ENCODE measurements at places on chromosomes 6 and 20.
A peak's percentile ranks its signal among the peaks of the same experiment; 100 is the strongest.

GRCh38 chr6:107655245-107655644 is 165.3 kb downstream of the SOBP start:
- DNase-seq = no peak

- no peak for DNase-seq
Observed at GRCh38 chr20:58895448-58896180, 43.1 kb downstream of the GNAS start.

DNA sequence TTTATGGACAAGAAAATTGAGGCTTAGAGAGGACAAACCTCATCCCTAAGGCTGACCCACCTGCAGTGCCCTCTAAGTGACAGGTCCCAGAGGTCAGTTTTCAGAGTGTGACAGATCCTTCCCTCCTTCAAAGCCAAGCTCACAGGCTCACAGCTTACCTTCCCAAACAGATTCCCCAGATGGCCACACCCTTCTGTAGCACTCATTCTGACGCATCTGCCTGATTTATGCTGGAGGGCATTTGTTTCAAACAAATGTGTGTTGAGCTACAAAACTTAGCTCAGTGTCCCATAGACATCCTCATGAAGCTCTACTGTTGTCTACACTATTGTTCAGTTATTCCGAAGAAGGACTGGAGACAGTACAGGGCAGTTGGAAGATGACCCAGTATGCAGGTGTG is 60.6 kb upstream of the RIN2 start:
- no peak for DNase-seq

DNA sequence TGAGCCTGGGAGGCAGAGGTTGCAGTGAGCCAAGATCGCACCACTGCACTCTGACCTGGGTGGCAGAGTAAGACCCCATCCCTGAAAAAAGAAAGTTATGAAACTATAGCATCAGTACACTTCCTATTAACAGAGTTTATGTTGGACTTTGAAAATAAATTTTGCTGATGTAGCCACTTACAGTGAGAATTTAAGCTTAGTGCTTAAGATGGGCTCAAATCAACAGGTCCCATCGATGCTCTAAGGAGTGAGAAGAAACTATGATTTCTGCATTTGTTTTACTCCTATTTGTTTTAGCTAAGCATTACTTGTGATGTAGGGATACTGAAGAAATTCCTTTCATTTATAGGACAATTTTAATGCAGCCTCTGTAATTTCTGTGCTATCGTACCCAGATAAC is 93.3 kb upstream of the CLDN20 start:
- DNase-seq = no peak

DNA sequence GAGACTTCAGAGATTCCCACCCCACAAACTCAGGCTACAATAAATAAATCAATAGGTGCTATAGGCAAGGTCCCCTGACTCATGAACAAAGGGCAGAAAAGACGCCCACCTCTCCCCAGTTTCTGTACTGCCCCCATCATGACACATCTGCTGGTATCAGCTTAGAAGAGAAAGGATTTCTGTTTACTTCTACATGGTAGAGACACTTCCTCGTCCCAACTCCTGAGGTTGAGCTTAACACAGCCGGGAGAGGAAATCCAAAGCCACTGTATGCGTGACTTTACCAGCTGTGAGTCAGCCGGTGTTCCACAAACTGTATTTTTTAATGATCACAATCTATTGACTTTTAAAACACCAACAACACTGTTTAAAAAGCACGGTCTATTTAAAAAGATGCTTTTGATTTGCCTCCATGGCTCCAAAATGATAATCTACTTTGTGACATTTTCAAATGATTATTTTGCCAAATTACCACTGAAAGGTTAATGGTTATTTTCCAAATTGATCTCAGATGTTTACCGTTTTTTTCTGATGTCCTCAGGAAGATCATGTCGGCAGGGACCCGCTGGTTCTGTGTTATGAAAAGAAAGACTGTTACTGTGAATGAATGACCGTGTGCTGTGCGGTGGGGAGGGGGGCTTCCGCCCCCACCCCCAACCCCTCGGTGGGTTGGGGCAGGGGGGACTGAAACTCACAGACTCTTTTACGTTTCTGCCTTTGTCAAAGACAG is 72.5 kb downstream of the ATP9A start:
- DNase-seq = peak; percentile 50

DNA sequence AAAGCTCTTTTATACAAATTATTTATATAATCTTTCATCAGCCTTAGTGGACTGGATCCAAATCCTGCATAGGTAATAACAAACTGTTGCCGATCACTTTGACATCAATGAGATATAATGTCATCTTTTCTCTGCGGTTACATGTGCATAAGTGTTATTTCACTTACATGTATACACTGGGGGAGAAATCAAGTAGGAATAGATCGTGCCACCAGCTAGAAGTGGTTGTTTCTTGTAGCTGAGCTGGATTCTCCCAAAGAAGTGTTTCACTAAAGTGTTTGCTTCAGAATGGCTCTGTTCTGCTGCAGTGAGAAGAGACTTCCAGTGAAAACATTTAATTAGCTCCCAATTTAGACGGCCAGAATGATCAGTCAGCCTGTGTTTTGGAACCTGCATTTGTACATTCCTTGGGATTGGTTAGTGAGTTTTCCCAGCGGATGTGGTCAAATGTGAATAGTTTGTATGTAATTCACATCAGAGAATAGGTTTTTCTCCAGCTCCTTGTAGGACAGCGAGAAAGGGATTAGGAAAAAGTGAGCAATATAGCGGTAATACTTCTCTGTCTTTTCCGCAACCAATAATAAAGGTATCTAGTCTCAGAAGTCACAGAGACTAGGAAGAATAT is 163.1 kb upstream of the CCN2 start:
- no peak for DNase-seq

GRCh38 chr6:168272415-168273325 is 46.9 kb downstream of the DACT2 start:
- DNase-seq = no peak

- no peak for DNase-seq
Observed at GRCh38 chr6:42960243-42961019, at the start of gene GNMT. Gene GNMT, plus strand, starts transcription at chr6:42960754. Its CDS starts 14 bp downstream, at chr6:42960768.

GRCh38 chr6:167668019-167668753 is 158.5 kb upstream of the AFDN start:
- DNase-seq = no peak

DNA sequence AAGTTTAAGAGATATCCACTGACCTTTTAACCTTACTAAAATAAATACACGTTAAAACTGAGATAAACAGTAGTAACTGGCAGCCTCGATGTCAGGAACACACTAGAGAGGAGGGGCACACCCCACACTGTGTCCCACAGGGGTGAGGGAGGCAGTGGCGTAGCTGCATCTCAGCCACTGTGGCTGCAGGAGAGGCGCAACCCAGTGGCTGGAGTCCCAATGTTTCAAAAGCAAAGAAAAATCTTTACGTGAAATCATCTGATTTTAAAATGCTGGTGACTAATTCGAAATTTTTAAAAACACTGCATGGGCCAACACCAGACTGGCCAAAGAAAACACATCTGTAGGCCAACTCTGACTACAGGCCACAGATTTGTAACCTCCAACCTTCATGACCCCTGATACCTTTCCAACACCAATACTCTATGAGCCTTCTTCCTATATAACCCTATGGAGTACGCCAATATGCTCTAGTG is 54.7 kb downstream of the TRAM2 start:
- peak; percentile 63 for DNase-seq

GRCh38 chr6:54920628-54921027 is 74.1 kb downstream of the FAM83B start:
- DNase-seq = no peak

- DNase-seq = no peak
Observed at GRCh38 chr6:22029171-22029570, 267.7 kb downstream of the PRL start.

DNA sequence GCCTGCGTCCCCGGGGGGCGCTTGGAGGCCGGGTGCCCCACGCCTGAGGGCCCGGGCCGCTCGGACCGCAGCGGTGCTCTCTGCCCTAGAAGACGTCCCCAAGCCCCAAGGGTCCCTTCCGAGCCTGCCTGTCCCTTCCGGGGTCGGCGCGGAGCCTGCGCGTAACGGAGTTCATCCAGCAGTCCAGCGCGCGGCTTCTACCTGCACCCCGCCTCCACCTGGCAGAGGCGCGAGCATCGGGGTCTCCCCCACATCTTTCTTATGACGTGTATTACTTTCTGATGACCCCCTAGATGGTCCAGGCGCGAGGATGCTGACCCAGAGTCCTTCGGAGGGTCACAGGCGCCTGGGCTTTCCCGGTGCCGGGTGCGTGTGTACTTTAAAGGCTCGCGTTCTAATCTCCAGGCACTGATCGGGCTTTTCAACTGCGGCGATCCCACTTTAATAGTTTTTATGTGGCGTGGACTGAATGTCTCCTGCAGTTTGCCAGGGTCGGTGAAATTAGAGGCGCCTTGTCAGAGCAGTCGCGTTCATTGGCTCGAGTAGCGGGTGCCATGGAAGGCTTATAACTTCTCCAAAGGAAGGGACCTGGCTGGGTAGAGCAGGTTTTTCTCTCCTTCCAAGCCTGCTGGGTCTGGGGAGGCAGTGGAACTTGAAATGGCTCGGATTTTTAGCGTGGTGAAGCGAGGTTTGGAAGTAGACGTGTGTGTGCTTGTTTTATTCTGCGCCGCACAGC is 912 bp downstream of the EYA4 start:
- no peak for DNase-seq

- DNase-seq = no peak
Observed at GRCh38 chr6:45052325-45052724, 275.8 kb upstream of the RUNX2 start.

All from brain pericyte (primary cell).